ENCODE measurements at places on chromosomes 11 and 22.

- no peak for DNase-seq
These were observed 380.9 kb downstream of the ETS1 start for GRCh38 chr11:128206461-128206860.

DNA sequence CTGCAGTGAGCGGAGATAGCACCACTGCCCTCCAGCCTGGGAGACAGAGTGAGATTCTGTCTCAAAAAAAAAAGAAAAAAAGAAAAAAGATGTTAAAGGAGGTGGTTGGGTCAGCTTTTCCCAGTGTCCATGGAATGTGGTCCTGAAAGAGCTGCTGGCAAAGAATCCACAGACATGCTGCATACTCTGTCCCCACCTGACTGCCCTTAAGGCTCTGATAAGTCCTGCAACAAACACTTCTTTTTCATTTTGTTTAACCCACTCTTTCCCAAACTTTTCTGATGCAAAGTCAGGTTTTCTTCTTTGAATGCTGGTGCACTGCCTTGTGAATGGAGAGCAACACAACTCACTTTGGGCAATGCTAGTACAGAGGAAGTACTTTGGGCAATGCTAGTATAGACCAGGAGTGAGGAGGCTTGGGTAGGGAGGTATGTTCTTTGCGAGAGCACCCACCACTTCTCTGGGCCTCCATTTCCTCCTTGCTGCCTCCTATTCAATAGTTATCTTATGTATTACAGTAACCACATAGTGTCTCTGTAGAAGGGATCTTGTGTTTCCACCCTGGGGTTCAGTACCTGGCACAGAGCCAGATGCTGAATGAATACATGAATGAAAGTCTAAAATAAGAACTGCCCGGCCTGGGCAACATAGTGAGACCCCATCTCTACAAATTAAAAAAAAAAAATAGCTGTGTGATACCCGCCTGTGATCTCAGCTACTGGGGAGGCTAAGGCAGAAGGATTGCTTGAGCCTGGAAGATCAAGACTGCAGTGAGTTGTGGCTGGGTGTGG lies 18.9 kb downstream of the LIF start:
- DNase-seq = no peak

- no peak for DNase-seq
These were observed 6.4 kb downstream of the ELFN2 start for GRCh38 chr22:37420686-37421467.

GRCh38 chr11:44176546-44177213 lies 81.2 kb downstream of the EXT2 start:
- DNase-seq = no peak

DNA sequence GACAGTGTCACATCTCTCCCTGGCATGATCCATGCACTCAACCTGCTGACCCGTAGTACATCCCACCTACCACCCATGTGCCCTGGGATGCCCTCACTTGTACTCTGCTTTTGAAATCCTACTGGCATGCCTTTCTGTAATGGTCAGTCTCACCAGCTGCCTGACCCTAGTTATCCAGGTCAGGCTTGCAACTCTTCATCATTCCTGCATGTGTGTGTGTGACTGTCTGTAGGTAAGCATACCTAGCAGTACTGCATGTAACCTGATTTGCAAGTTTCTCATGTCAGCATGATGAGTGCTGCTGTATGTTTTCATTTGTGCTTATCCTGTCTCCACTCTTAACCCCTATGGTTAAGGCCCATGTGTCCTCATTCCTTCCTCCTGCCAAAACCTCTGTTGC lies 202.0 kb upstream of the MTNR1B start:
- DNase-seq = no peak

GRCh38 chr11:66299186-66299585 lies 7.5 kb downstream of the TMEM151A start:
- no peak for DNase-seq

- no peak for DNase-seq
These were observed 57.0 kb downstream of the OR10A6 start for GRCh38 chr11:7874056-7874455.

Data from NCI-H2107 (cell line).